ENCODE measurements at places on chromosomes 2 and 18. TPM values are rescaled to one million over a fixed set of nuclear protein-coding genes. Genes with fewer than 3 reads are reported as not detected.

- peaks cover 14% of the 10 kb centered on the region for H3K36me3 ChIP-seq
- H3K27me3 ChIP-seq, result no peaks in the 10 kb centered on the region
- peaks cover 26% of the 10 kb centered on the region for H3K4me1 ChIP-seq
Observed at GRCh38 chr2:101281482-101281881, 27.0 kb downstream of the RNF149 start.

The SERPINB3 gene
- total RNA-seq, result not detected

The IL36RN gene
- total RNA-seq, result not detected

The EGR4 gene
- total RNA-seq, result 0.52 TPM

The SERPINB12 gene
- not detected for total RNA-seq

The DPY30 gene
- total RNA-seq, result 22.0 TPM

GRCh38 chr18:38494065-38494464 lies 928.5 kb upstream of the CELF4 start:
- no peak overlapping the region for H3K4me3 ChIP-seq
- no peaks in the 10 kb centered on the region for H3K27me3 ChIP-seq
- no peak overlapping the region for H3K27ac ChIP-seq
- no peaks in the 10 kb centered on the region for H3K4me1 ChIP-seq
- no peak for DNase-seq

DNA sequence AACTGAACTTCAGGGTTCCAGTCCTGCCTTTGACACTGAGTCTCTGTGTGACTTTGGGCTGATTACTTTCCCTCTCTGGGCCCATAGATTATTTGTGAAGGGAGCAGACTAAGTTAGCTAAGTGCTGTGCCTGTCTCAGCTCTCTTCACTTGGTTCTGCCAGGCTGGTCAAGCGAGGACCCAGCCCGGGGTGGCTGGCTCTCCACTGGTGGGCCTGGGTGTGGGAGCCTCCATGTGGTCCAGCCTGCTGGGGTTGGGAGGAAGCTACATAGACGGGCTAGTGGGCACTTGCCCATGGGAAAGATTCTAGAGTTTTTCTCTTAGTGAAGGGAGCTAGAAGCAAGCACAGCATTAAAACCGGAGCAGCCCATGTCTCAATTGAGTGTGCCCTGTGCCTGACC lies 59.0 kb downstream of the DYSF start:
- peaks cover 35% of the 10 kb centered on the region for H3K27me3 ChIP-seq
- no peak overlapping the region for H3K4me3 ChIP-seq
- no peak for DNase-seq
- H3K4me1 ChIP-seq, result peaks cover 7% of the 10 kb centered on the region
- no peak overlapping the region for H3K27ac ChIP-seq
- H3K36me3 ChIP-seq, result no peaks in the 10 kb centered on the region

Data from T-helper 17 cell (primary cell).